Fibroblast of skin of right quadriceps (primary cell): ENCODE measurements at places on chromosomes 12 and 14.
A peak's percentile ranks its signal among the peaks of the same experiment; 100 is the strongest.

DNA sequence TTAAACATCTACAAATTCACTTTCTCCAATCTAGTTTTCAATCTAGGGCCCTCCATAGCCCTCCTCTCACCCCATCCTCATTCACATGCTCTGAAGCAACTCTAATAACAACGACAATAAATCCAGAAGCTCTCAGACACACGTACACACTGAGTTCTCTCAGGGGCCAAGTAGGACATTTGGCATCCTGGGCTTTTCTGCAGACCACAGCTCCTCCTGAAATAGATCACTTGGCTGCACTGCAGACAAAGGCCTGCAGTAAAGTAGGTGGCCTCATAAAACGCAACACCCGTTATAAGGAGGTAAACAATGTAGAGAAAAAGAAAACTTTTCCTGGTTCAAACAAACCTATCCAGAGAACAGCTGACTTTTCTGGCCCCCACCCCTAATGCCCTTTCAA is 111.2 kb downstream of the TMTC1 start:
- no peak for DNase-seq

GRCh38 chr14:105508601-105509000 is 17.6 kb downstream of the TEDC1 start:
- no peak for DNase-seq

- peak; percentile 30 for DNase-seq
These were observed 125.7 kb upstream of the DDHD1 start for GRCh38 chr14:53278602-53279506.

DNA sequence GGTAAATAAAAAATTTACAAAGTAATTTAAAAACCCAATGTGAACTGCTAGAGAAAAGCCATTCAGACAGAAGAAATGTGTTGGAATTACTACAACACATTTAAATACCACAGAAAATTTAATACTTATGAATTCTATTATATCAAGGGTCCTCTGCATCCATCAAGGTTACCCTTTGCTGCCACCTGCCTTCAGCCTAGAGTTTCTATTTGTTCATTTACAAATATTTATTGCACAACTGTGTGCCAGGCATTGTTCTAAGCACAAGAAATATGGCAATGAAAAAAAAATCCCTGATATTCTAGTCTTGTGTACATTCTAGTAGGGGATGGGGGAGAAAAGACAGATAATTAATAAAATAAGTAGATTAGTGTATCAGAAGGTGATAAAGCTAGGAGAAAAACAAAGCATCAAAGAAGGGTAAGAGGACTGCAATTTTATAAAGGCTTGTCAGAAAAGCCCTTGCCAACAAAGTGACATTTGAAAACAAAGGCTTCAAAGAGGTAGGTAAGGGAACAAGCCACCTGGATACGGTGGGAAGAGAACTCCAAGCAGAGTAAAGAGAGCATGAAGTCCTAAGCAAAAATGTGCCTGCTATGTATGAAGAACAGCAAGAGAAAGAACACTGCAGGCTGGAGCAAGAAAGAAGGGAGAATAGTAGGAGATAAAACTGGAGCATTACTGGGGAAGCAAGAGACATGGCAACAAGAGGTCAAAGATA is 59.1 kb upstream of the SLC6A13 start:
- DNase-seq = no peak

DNA sequence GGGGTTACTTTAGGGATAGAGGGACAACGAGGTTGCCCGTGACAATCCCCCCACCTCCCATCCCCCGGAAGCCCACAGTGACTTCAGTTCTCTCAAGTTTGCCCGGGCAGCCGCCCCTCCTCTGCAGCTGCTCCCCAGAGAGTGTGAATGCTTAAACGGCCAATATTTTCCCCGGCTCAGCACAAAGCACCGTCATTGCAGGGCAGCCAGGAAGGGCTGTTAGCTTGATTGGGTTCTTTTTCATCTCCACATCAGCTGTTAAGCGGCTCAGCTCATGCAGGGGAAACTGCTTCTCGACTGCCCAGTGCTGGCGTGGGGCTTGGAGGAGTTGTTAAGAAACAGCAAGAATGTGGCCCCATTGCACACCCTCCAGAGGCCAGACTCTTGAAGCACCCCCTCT is 120.5 kb upstream of the NCOR2 start:
- DNase-seq = peak; percentile 51

GRCh38 chr14:66293533-66294105 is 192.6 kb upstream of the CCDC196 start:
- DNase-seq = no peak

- DNase-seq = peak; percentile 85
These were observed 62.0 kb upstream of the LMNTD1 start for GRCh38 chr12:25615119-25615518.

DNA sequence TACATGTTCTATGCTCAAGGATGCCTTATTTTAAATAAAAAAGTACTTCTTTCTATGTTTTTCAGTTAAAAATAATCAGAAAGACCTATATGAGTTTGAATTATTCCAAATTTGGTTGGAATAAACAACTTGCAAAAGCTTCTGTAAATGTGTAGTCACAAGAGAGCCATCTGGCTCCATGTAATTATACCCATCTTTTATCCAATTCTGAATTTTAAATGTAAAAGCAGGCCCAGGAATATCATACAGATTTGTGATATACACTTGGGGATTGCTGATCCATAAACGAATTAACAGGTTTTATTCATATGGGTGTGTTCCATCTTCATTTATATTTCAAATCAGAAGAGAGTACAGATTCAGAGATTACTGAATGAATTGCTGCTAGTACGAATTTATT is 329.2 kb upstream of the LRFN5 start:
- DNase-seq = no peak

- DNase-seq = no peak
These were observed 755.7 kb upstream of the USP15 start for GRCh38 chr12:61504396-61505080.

DNA sequence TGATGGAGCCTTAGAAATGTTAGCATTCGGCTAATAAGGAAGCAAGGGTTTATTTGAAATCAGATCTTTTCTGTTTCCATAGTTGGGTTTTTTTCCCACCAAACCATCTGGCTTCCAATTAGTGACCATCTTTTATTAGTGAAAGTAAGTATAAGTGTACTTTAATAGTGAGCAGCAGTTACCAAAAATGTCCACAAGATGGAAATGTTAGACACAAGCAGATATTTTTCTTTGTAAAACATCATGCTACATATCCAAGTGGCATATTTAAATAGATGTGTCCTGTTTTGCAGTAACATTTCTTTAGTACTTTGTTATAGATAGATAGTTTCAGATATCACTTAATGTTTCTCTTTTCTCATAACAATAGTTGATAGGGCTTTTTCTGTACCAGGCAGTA is 28.8 kb downstream of the YEATS4 start:
- DNase-seq = peak; percentile 66

DNA sequence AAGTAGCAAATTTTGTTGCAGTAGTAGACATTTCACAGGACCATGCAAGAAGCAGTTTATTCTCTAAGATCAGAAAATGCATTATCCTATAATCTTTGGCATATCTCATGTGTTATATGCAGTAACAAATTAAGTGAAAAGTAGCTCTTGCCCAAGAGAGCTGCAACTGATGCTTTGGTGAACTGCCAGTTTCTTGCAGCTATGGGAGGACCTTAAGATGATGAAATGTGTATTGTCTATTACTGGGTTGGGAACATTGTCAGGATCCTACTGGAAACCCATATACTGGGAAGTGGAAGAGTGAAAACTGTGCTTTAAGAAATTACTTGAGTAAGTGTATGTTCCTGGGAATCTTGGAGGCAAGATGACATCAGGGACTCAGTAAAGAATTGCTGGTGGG is 238.8 kb downstream of the DACT1 start:
- DNase-seq = peak; percentile 80

DNA sequence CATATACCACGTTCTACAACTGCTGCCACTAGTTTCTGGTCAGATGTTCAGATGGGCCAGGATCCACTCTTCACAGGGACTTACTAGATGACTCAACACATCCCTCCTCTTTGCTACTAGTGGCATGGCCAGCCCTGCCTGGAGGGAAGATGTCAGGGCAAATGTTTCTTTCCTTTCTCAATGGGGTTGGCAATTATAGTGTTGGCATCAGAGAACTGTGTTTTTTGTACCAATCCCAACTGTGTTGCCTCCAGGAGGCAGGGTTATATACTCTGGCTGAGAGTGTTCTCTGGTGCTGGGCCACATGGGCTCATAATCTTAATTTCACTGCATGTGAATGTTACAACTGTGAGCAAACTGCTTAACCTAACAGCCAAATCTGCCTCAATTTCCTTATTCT is 69.9 kb upstream of the AVPR1A start:
- no peak for DNase-seq

DNA sequence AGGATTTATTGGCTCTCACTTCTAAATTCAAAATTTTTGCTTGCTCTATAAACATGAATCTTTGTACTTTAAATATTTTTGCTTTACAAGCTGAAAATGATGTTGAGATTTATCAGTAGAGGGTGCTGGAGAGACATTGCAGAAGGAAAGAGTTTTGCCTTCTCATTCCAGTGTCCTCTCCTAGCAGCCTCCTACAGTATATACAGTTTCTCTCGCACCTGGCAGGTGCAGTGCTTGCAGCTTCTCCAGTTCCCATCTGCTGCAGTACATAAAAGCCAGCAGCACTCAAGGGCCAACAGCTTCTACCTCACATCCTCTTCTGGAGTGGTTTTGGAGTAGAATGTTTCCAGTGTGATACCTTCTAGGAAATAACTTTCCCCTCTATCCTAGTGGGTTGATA is 601.8 kb upstream of the ATXN7L3B start:
- DNase-seq = no peak

- DNase-seq = no peak
These were observed 167.4 kb upstream of the RGS6 start for GRCh38 chr14:71764701-71765382.

DNA sequence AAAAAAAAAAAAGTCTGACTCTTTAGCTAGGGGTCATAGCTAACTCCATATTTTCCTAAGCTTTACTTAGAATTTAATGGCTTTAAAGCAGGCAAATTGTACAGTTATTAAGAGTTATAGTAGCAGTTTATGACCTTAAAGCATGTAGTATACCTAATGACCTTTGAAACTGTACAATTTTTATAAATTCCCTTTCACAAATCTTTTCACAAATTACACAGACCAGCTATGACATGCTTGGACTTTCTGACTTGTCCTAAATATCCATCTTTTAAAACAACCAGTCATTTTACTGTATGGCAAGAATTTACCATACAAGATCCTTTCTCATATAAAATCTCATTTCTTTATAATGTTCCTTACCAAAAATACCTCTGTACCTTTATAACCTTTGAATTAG is 74.8 kb downstream of the C14orf132 start:
- DNase-seq = no peak

- no peak for DNase-seq
These were observed 223.3 kb upstream of the SFSWAP start for GRCh38 chr12:131487388-131488124.

DNA sequence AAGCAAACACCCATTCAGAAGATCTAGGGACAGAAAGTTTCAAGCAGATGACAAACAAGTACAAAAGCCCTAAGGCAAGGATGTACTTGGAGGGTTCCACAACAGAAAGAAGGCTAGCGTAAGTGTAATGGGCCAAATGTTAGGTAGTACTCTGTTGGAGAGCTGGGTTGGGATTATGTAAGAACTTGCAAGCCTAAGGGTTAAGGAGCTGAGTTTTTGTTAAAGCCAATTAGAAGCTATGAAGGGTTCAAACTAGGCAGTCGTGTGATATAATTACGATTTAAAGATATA is 41.4 kb downstream of the HECTD1 start:
- no peak for DNase-seq

DNA sequence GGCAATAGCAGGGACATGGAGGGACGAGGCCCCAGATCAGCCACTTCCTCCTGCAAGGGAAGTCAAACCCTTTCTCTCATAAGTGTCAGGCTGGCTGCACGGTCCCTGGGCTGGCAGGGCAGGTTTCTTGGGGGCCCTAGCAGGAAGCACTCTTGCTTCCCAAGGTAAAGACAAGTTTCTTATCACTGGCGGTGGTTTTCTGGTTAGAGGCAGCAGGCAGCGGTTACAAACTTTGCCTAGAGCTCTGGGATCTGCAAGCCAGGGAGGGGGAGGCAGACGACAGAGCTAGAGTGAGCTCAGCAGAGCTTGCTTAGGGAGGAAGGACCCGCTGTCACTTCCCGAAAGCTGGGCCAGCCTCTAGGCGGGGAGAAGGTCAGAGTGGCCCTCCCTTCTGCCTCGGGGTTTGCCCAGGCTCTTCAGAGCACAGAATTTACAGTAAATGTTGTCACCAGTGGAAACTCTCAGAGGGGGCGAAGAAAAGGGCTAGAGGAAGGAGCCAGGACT is 20.4 kb downstream of the BATF start:
- no peak for DNase-seq

GRCh38 chr12:89059721-89060541 is 292.4 kb downstream of the DUSP6 start:
- DNase-seq = peak; percentile 37

DNA sequence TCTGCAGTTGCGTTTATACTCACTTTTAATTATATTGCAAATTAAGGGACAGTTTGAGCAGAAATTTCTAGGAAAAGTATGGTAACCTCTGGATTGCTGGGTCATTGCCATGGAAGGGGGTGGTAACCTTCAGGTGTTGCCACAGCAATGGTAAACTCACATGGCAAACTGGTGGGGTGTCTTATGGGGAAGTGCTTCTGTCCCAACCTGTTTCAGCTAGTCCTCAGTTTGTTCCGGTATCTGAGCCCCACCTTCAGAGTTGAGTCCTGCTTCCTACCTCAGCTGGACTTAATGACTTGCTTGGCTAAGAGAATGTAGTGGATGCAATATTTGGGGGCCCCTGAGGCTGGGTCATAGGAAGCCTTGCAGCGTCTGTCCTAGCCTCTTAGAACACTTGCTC is 7.3 kb upstream of the CLMN start:
- no peak for DNase-seq

- peak; percentile 58 for DNase-seq
These were observed 36.4 kb upstream of the STON2 start for GRCh38 chr14:81436296-81437138.

DNA sequence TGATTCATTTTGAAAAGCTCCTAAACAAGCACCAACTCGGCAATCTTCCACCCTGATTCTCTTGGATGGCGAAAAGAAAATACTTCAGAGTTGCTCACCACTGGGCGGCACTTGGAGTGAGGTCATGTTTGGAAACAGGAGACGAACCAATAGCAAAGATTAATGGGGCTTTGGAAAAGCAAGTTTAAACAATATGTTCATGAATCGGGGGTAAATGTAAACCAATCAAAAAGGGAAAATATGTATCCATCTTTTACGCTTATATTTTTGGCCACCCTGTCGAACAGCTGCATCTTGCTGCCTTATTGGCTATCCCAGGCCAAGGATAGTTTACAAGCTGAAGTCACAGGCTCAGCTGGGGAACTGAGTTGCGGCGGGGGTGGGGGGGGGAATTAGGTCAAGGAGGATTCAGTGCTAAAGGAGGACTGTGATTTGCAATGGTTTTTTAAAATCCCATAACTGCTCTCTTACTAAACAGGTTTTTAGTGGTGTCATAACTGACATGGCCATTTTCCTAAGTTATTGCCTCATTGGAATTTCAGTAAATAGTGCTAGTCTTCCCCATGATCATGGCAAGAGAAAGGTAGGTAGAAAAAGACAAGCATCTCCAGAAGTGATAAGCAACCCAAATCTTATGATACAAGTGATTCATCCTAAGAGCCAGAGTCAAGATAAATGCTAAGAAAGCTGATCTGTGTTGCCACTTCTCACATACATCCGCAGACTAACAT is 210.6 kb downstream of the PHLDA1 start:
- DNase-seq = peak; percentile 76
